Immature natural killer cell (primary cell): ENCODE measurements at places on chromosomes 11 and 22.
A peak's percentile ranks its signal among the peaks of the same experiment; 100 is the strongest.

- no peak for DNase-seq
These were observed 27.4 kb downstream of the ZNF214 start for GRCh38 chr11:6992457-6993417.

GRCh38 chr11:109443052-109443451, 21.1 kb downstream of the C11orf87 start:
- DNase-seq = no peak

DNA sequence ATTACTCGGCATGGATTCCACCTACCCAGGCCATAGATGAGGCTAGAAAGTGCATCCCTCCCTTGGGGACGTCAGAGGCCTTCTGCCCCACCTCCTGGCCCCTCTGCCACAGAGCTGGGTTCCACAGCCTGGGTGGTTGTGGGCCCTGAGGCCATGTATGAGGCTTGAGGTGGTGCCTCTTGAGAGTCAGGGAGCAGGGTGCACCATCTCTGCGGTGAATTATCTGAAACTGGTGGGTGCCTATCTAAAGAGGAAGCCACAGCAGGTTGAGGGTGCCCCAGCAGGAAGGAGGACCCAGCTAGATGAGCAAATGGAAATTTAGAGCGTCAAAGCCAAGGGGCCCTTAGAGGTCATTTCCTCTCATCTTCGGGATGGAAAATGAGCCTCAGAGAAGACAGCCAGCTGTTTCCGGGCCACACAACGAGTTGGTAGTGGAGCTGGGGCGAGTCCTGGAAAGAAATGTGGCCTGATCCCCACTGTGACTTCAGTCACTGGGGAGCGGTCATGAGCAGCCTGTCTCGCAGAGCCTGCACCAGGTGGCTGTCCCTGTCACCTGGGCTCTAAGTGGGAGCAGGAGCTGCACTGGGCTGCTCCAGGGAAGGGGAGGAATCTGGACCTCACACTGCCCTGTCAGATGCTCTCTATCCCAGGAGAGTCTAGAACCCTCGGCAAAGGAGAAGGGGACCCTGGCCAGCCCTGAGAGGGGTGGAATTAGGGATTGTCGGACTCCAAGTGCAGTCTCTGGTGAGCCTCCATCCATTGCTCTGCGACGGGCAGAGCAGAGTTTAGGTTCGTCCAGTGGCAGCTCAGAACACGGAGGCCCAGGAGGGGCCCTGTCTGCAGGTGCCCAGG, 7.3 kb downstream of the ADORA2A start:
- peak; percentile 83 for DNase-seq

DNA sequence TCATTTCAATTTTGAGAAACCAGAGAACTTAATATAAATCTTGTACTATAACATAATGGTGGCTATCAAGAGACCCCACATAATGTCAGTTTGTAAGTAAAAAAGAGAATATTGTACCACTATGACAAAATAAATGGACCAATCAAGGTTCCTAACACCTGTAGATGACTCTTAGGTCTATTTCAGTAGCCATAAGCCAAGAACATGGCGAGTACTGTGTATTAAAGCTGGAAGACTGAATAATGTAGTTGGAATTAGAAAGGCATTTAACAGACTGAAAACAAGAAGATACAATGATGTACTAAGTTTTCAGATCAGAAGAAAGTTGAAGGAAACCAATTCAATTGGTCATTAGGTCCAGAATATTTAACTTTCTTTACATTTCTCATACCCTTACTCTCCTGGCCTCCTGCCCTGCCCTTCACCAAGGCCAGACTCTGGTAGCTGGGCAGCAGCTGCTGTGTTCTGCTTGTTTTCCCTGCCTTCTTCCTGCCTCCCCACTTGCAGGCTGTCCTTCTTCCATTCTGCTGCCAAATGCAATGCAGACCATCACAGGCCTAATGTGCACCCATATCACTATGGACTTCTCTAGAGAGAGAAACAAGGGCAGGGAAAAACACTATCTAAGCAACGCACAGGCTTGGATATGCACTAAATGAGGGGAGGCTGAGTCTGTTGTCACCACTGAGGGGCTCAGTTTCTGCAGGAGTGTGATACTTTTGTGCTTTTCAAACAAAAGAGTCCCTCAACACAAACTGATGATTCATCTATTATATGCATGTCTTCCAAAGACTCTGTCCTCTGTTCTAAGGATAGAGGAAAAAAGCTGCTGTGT, 60.1 kb downstream of the RAB30 start:
- DNase-seq = no peak

GRCh38 chr11:36465449-36466163, 44.5 kb downstream of the TRAF6 start:
- DNase-seq = no peak

- no peak for DNase-seq
These were observed 19.0 kb downstream of the PACS1 start for GRCh38 chr11:66089067-66089466.

- peak; percentile 55 for DNase-seq
These were observed at the start of gene SSH3 for GRCh38 chr11:67303132-67303834. Gene SSH3, plus strand, starts transcription at chr11:67303530. Its CDS starts 96 bp downstream, at chr11:67303626.

GRCh38 chr11:128628686-128629085, 41.3 kb upstream of the ETS1 start:
- peak; percentile 67 for DNase-seq

DNA sequence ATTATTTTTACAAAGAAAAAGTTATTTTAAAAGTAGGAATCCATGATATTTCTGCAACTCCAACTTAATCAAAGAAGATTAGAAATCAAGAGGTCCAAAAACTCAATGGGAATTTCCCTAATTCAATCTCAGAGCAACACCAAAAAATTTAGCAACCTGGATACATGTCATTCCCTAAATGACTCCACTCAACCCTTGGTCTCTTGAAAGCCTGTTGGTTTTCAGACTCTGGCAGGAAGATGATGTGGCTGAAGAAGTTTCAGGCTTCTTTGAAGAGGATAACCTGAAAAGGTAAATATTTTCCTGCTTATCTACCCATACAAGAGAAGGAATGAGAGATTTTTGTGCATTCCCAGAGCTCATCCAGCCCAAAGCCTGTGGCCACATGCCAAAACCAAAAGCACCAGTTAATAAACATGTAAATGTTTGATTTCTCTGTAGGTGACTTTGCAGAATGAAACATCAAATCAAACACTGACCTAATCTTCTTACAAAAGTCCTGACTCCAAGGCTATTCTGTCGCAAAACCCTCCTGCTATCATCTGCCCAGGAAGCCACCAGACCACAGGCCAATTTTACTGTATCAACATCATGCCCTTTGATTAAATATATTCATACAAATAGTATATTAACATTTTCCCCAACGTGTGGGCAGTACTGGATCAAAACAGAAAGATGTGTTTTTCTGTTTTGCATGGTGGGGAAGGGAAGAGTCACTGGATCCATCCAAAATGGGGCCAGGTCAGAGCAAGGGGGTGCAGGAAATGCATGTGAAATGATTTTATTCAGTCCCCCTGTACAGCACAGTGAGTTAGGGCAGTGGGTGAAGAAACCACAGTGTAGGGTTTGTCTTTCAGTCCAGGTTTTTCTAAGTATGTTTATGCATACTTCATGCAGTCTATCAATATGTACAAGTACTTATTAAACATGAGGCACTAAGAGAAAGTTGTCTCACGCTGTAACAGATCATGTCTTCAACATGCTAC, 38.8 kb downstream of the SMCO4 start:
- no peak for DNase-seq

DNA sequence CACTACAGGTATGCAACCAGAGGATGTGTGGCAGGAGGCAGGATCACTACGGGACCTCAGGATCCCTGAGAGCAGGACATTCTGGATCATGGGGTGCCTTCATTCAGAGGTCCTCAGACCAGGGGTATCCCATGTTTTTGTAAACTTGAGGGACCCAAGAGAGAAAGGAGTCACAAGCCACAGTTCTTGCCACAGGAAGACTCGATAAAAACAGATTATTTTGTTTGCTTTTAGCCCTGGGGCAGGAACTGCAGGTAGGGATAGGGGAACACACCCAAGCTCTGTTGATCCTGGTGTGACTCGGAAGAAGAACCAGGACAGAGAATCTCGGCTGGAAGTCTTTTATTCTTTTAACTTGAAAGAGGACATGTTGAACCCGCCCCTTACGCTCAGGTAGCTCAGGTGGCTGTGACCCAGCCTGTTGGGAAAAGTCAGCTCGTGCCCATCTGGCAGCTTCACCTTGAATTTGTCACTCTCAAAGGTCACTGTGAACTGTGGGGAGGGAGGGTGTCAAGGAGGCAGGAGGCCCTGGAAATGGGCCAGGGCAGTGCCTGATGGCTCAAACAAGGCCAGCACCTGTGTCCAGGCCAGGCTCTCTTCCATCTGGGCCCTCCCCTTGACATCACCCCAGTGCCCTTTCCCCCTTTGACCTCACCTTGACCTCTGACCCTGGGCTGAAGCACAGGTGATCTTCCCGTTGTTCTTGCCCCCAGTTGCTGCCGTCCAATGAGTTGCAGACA, 9.8 kb downstream of the LGALS2 start:
- DNase-seq = no peak

GRCh38 chr11:1707751-1708150, 10.8 kb downstream of the KRTAP5-6 start:
- no peak for DNase-seq

DNA sequence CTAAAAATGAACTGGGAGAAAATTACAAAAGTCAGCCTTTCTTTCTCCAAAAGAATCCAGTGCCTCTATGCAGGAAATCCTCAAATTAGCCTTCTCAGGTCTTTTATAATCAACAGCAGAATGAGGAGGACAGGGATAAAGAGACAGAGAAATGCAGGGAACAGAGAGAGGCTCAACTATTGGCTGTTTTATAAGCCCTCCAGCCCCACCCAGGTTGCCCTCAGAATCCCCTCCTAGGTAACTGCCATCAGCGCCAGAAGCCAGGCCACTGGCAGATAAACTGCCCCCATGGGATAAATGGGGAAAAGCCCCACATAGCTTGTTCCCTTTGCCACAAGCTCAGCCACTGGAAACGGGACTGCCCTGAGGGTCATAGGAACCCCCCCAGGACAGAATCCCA, 10.9 kb upstream of the HMOX1 start:
- no peak for DNase-seq

- DNase-seq = no peak
These were observed at the start of gene TENM4 for GRCh38 chr11:79440571-79441460. Gene TENM4, minus strand, starts transcription at chr11:79441030. Its CDS starts 371,086 bp downstream, at chr11:79069944.

- DNase-seq = no peak
These were observed 40.7 kb upstream of the KLHL35 start for GRCh38 chr11:75473684-75474083.

- DNase-seq = no peak
These were observed 6.0 kb downstream of the OR10Q1 start for GRCh38 chr11:58222721-58223120.

- DNase-seq = no peak
These were observed 89.0 kb upstream of the PARVA start for GRCh38 chr11:12288212-12288930.

DNA sequence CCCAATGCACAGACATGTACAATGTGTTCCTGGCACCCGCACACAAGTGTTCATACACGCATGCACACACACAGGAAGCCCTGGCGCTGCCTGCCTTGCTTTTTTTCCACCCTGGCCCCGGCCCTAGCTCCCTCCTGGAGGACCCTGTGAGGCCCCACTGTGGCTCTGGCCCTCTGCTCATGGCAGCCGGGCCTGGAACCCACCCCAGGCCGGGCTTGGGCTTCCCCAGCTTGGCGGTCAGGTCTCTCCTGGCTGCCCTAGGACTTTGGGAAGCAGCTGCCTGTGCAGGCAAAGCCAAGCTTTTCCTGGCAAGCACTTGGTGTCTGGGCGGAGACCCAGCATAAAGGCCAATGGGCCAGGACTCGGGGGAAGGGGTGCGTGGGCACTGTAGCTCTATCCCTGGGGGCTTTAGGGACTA, 30.5 kb downstream of the CD82 start:
- no peak for DNase-seq

DNA sequence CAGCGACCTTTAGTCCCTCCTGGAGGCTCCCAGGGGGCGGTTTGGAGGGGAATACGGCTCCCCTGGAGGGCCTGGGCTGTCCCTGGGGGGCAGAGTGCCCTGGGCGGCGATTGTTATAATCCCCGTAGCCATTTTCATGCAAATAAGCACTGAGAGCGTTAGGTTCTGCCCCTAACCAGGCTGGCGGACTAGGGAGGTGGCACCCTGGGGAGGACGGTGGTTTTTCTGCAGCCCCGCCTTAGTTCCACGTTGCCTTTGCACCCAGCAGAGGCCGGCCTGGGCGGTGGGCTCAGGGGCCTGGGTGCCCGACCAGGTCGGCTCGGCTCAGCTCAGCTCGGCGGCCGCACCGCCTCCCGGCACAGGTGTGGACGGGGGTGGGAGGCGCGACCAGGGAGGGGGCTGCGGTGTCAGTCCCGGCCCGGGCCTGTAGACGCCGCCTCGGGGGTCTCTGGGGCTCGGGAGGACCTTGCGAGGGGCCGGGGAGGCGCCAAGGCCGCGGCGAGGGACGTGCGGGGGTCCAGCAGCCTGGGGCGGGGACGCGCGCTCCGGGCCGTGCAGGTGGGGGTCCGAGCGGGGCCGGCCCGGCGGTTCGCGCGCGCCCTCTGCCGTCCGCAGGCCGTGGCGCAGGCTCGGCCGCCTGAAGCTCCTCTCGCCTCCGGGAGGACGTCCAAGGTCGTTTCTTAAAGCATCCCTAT, 2.3 kb upstream of the DUSP8 start:
- DNase-seq = peak; percentile 64

DNA sequence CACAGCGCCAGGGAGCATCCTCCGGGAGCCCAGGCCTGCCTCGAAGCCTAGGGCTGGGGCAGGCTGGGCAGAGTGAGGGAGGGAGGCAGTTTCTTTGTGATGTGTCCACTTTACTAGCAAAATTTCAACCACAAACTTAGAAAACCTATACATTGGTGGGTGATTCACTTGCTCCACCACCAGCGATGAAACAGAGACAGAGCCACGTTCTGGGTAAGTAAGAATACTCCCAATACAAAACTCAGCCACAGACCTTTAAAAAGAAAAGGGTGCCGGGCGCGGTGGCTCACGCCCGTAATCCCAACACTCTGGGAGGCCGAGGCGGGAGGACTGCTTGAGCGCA, 22.3 kb downstream of the CDKN1C start:
- no peak for DNase-seq

GRCh38 chr11:35083431-35084238, 55.3 kb upstream of the CD44 start:
- peak; percentile 79 for DNase-seq

DNA sequence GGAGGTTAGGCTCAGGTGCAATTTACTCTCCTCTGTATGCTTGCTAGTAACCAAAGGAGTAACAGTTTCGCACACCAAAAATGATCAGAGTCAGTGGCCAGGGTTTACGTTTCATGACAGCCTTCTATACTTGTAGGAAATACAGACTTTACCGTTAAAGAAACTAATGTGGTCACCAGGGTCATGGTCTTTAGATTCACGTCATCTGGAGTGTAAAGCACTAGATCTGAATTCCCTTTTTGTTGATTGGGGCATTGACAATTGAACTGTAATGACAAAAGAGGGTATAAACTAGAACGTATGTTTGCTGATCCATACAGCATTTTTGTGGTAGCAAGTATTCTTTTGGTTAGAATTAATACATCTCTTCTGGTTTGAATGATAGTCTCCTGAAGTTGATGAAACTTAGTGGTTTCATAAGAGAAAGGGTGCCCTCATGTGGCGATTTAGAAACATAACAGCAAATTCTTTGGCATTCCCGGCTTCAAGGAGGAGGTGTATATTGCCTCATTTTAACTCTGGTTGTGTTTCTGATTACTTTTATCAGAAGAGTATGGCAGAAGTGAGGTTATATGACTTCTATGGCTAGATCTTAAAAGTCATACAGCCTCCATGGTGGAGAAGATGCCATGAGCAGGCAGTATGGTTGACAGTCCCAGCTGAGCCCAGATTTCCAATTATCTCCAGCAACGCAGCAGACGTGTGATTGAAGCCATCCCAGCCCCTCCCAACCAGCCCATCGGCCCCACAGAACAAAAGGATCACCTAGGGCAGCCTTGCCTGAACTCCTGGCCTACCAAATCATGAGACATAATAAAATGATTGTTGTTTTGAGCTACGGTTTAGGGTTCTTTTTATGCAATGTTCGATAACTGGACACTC, 35.1 kb downstream of the MMP7 start:
- peak; percentile 70 for DNase-seq
